ENCODE measurements at places on chromosomes 16 and 17. TPM values are rescaled to one million over a fixed set of nuclear protein-coding genes. Genes with fewer than 3 reads are reported as not detected.

Gene CCDC200
- not detected for total RNA-seq

Gene PLEKHG4
- 20.5 TPM for total RNA-seq

DNA sequence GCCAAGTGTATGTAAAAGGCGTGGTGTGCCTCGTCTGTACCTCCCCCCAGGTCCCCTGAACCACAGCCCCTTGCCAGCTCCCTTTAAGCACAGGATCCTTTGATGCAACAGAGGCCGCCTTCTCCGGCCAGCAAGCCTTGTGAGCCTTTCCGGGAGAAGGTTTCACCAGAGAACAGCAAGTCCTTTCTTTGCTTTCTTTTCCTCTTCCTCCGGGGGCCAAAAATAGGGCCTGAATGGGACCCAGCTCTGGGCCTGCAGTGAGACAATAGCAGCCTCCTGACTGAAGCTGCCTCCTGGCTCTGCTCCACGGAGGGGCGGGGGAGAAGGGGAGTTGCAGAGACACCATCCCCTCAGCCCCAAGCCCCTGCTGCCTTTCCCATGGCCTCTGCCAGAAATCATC lies 9.0 kb downstream of the ADGRG1 start:
- no peak for DNase-seq

- DNase-seq, result no peak
Observed at GRCh38 chr16:79041206-79041605, 559.3 kb downstream of the MAF start.

GRCh38 chr17:14261406-14261805 lies 24.7 kb upstream of the CDRT15 start:
- DNase-seq, result no peak

Gene LDHD
- total RNA-seq, result 0.95 TPM

Gene SDR42E2
- total RNA-seq, result not detected

- no peak for DNase-seq
Observed at GRCh38 chr16:15689290-15689689, 39.2 kb downstream of the NDE1 start.

Gene HAS3
- total RNA-seq, result 35.9 TPM

Gene DNAAF8
- total RNA-seq, result 5.4 TPM

GRCh38 chr17:1590029-1590746 lies 27.6 kb upstream of the PITPNA start:
- peak; percentile 78 for DNase-seq

Gene TVP23A
- total RNA-seq, result not detected

Gene MSLN
- not detected for total RNA-seq

Gene HOXB8
- total RNA-seq, result 0.47 TPM

Gene DOC2B
- total RNA-seq, result 1.8 TPM

Gene TMEM106A
- total RNA-seq, result 8.7 TPM

DNA sequence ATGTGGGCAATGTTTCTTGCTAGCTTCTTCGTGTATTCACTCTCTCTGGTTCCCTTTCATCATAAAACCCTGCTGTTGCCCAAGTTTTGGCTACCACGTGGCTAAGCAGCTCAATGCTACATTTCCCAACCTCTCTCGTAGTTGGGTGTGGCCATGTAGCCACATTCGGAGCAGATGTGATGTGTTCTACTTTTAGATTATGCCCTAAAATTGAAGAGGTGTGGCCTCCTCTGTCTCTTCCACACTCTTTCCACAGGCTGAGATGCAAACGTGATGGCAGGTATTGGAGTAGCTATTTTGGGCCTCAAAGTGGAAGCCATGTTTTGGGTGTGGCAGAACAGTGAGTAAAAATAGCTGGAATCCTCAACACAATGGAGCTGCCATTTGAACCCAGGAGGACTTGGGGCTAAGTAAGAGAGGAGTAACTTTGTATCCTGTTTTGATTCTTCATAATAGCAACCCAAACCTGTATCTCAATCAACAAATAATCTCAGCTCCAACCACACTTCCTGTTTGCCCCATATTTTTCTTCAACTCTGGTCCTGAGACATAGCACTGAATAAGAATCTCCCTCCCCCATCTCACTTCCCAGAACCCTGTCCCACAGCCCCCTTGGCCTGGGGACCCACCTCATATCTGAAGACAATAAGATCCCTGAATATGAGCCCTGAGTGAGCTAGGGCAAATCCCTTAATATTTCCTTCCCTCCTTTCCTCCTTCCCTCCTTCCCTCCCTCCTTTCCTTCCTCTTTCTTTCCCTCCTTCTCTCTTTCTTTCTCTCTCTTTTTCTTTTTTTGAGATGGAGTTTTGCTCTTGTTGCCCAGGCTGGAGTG lies 4.0 kb downstream of the NUPR1 start:
- DNase-seq, result no peak

- no peak for DNase-seq
Observed at GRCh38 chr17:68642118-68642412, 40.9 kb upstream of the FAM20A start.

GRCh38 chr17:68033636-68034451 lies 1.7 kb upstream of the KPNA2 start:
- peak; percentile 90 for DNase-seq

GRCh38 chr17:8629371-8630226 lies 926 bp downstream of the MYH10 start:
- no peak for DNase-seq

Gene KRTAP9-8
- not detected for total RNA-seq

DNA sequence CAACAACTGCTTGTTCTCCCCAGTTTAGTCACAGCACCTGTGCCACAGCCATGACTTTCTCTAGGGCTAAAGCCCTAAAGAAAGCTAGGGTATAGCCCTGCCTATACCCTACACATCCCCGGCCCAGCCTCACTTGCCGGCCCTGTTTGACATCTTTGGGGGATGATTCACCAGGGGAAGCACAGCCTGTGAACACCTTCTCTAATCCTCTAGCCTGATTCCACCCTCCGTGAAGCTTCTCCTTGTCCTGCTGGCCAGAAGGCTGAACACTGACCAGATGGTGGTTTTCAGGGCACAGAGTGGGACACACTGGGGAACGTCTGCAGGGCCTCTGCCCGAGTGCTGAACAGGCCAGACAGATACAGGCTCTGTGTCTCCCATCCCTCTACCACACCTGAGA lies 6.0 kb downstream of the CLEC16A start:
- DNase-seq, result no peak

DNA sequence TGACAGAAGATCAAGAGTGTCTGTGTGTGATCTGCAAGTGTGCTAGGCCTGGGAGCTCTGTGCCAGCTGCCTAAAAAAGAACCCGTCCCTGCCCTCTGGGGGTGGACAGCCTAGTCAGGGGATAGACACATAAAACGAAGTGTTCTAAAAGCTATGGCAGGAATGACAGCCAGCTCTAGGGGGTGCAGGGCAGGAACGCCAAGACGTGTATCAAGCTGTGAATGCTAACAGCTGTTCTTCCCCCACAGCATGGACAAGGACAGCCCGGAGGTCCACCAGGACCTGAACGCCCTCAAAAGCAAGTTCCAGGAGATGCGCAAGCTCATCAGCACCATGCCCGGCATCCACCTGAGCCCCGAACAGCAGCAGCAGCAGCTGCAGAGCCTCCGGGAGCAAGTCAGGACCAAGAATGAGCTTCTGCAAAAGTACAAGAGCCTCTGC lies 5.1 kb downstream of the RASD1 start:
- DNase-seq, result no peak

Gene FOXN1
- not detected for total RNA-seq

Gene REXO5
- 10.8 TPM for total RNA-seq

- DNase-seq, result no peak
Observed at GRCh38 chr17:65797809-65798208, 236.4 kb upstream of the AXIN2 start.

GRCh38 chr16:64417711-64418227 lies 704.1 kb downstream of the CDH11 start:
- DNase-seq, result no peak

GRCh38 chr16:3879887-3880564 lies 487 bp downstream of the CREBBP start:
- peak; percentile 22 for DNase-seq

DNA sequence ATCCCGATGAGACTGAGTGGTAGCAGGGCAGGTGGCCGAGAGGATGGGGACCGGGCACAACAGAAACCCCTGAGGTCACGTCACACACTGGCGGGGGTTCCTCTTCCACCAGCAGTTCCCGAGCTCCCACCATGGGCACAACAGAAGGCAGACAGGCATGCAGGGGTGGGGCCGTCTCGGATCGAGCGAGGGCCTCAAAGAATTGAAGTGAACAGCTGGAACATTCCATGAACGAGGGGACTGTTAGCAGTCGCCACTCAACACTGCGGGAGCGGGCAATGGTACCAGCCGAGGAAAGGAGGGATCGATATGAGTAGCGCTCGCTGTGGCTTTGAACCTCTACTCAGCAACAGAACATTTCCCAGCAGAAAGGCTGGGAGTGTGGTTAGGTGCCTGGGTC lies 5.3 kb downstream of the CEP131 start:
- no peak for DNase-seq

DNA sequence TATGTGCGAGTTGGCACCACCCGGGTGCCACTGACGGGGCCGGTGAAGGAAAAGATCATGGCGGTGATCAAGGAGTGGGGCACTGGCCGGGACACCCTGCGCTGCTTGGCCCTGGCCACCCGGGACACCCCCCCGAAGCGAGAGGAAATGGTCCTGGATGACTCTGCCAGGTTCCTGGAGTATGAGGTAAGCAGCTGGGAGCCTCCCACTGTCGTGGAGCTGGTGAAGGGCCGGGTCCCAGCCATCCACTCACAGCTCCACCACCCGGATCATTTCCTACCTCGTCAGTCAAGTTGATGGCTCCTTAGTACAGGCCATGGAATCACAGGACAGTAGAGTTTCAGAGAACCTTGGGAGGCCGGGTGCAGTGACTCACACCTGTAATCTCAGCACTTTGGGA lies 20.0 kb downstream of the ATP2A1 start:
- DNase-seq, result no peak

- no peak for DNase-seq
Observed at GRCh38 chr16:72977127-72977526, 70.8 kb downstream of the ZFHX3 start.

Gene ABCC6
- 0.03 TPM for total RNA-seq

DNA sequence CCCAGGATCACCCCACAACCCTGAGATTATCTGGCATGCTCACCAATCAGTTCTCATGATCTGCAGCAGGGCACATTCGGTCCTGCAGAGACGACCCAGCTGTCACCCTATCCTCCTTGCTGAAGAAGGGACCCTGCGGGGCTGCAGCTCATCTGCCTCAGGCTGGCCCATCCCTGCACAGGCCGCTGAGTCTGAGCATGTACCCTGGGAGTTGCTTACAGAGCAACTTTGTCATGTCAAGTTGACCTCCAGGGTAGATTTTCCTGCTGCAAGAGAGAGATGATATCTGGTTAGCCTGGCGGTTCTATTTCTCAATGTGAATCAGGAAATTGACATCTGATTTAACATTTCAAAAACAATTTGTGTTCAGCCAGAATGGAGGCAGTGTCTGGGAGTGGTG lies 36.0 kb upstream of the ADCY9 start:
- no peak for DNase-seq

DNA sequence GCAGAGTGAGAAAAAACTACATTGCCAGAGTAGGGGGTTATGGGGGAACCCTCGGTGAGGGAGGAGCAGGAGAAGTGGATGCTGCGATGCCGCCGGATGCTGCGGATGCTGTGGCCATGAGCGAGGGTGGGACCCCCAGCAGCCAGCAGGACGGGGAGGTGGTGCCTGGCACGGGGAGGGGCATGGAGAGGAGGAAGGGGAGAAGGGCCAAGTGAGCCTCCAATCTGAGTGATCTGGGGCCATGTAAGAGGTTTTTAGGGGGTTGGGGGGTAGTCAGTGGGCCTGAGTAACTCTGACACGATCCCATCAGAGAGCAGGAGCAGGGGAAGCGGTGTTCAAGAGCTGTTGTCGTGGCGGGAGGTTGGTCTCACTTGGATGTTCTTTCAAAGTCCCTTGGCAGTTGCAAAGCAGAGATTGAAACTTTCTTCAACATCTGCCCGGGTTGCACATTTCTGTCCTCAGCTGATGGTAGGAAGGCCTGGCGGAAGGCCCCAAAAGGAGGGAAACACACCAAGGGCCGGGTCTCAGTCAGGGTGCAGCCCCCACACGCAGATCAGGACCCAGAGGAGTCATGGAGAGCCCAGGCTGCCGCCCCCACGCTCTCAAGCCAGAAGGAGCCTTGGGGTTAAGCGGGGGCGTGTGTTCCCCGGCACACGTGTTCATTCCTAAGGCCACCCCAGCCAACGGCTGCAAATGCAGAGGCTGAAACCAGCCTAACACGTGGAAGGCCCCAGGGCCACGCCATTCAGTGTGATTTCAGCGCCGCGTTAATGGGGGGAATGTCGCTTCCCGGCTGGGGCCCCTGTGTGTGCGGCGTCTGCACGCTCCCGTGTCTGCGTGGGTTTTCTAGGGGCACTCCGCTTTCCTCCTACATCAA lies 81.7 kb downstream of the ZDHHC7 start:
- no peak for DNase-seq

- no peak for DNase-seq
Observed at GRCh38 chr17:9331279-9332131, 244.1 kb downstream of the STX8 start.
